ENCODE measurements at places on chromosomes 5 and 9.

DNA sequence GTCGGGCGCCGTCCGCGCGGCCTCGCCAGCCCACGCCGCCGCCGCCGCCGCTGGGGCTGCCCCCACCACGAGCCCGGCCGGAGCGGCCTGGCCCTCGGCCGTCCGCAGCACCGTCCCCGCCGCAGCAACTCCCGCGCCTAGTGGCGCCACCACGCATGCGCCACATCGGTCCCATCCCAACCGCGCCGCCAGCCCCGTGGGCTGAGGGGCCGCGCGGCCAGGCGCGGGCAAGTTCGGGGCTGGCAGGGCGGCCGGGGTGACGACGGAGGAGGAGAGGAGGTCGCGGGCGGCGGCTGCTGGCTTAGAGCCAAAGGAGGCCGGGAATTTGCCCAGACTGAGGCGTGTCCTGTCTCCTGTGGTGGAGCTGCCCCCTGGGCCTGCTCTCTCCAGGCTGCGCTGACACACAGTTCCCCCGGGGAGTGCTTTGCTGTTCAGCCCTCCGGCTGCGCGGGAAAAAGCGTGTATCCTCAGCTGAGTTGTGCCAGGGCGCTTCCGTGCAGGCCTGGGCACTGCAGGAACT lies at the start of gene TUSC1:
Gene TUSC1 (minus strand): TSS at position 298 of the 520 bp plus-strand sequence. CDS start 132 bp downstream, at position 166.
- no peak for DNase-seq

DNA sequence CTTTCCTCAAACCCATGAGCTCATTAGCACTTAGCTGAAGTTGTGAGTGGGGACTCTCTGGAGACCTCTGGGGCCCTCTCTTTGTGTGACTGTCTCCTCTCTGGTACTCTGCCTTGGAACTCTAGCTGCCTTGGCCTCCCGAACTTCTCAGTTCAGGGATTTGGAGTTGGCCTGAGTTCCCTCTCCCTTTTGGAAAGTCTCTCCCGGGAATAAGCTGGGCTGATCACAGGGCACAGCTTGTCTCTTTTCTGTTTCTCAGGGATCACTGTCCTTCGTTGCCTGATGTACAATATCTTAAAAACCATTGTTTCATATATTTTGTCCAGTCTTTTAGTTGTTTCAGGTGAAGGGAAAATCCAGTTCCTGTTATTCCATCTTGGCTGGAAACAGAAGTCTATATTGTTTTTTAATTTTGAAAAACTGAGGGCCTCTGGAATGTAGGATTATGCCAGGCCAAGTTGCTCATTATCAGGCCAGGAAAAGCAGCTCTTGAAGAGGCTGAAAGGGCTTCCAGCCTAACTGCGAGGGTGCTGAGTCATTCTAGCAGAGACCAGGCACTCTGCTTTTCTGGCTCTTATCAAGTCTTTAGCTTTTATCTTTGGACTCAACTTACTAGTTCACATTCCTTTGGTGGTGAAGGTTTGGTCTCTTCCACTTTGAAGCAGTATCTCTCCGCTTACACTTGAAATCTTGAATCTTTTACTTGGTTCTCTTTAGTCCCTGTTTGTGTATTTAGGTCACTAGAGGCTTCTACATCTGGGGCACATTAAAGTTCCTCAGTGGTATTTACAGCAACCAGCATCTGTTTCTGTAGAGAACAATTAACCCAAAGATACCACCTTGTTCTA lies 8.4 kb upstream of the RGS3 start:
- no peak for DNase-seq

- no peak for DNase-seq
Measured at GRCh38 chr5:180526269-180526668, 32.1 kb downstream of the CNOT6 start.

GRCh38 chr9:112647596-112647995 lies 70.3 kb downstream of the INIP start:
- DNase-seq = no peak

- no peak for DNase-seq
Measured at GRCh38 chr5:143691945-143692290, 120.0 kb upstream of the HMHB1 start.

DNA sequence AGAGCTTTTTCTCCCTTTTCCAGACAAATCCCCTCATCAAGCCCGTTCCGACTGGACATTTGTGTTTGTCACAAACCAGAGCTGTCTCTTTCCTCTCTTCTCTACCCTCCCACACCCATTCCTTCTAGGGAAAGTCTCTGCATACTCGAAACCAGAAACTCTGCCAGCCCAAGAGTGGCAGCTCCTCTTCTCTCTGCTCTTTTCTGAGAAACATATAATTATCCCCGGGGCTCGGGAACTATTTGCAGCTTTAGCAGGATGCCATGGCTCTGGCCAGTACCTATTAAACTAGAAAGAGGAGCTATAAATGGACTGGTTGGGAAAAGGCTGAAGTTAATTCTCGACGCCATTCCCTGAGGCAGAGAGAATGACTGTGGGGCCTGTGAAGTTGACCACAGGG lies 82.6 kb downstream of the SH3PXD2B start:
- no peak for DNase-seq

- no peak for DNase-seq
Measured at GRCh38 chr5:80973027-80973426, 12.9 kb downstream of the RASGRF2 start.

DNA sequence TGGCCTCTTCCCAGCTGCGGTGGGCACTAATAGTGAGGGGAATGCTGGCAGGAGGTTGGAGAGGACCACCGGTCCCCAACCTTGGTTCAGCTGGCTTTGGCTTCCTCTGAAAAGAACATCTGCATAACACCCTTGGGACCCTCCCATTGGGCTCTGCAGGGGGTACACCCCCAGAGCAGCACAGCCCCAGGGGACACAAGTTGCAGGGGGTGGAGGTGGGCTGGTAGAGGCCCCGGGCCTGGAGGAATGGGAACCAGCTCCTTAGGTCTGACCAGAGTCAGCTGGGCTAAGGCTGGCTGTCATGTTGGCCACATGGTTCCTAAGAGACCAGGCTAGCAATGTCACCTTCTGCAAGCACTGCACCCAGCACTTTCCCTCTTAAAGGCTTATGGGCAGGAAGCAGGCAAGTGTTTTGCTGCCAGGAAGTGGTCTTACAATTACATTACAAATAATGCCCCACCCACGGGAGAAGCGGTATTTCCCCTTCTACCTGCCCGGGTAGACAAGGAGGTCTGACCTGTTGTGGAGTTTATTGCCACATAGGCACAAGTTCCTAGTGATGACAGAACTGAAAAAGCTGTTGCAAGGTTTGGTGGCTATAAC lies 18.1 kb downstream of the GCNT4 start:
- DNase-seq = peak; percentile 28

DNA sequence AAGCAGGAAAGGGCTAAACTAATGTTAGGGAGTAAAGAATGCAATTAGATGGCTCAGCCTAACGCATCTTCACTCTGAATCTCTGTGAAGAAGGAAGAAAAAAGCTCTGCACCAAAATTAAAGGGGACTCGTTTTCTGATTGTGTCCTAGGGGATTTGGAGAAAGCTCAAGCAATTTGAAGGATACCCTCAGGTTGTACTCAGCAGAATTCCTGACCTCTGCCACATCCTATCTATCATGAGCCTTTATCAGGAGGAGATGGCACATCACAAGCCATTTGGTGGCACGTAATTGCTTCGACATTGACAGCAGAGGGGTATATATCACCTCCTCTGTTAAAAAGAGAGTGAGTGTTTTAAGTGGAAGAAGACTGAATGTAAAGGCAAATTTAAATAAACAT lies 32.2 kb upstream of the EBF1 start:
- no peak for DNase-seq

GRCh38 chr9:72524820-72525540 lies 3.6 kb downstream of the TMC1 start:
- no peak for DNase-seq

DNA sequence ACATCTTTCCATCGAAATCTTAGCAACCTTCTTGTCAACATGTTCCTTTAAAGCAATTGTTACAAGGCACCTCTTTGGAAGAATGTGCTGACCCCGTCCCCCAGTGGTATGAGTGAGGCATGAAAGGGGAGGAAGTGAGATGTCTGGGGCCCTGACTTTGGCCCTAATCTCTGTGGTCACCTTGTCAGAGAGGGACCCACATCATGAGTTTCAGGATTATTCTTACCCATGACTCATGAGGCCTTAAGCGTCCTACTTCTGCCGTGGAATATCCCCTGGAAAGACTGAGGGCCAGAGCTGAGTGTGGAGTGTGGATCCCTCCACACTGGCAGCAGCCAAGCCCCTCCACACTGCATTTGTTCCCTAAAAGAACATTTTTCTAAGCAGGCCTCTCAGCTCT lies 81.2 kb downstream of the FSTL4 start:
- no peak for DNase-seq
